ENCODE measurements at places on chromosomes 5 and 9. TPM values are rescaled to one million over a fixed set of nuclear protein-coding genes. Genes with fewer than 3 reads are reported as not detected.

LMX1B gene
- total RNA-seq: 0.85 TPM

CCDC192 gene
- 0.27 TPM for total RNA-seq

PCDHGC4 gene
- 1.8 TPM for total RNA-seq

SERF1A gene
- total RNA-seq: 17.8 TPM

IL3 gene
- total RNA-seq: not detected

KIF4B gene
- total RNA-seq: 0.03 TPM

CMBL gene
- total RNA-seq: 5.1 TPM

LECT2 gene
- total RNA-seq: not detected

CA9 gene
- 29.2 TPM for total RNA-seq

LPAR1 gene
- total RNA-seq: 1.6 TPM

ENTPD8 gene
- not detected for total RNA-seq

KIF12 gene
- total RNA-seq: 1.5 TPM

CTXN3 gene
- not detected for total RNA-seq

GLE1 gene
- 52.9 TPM for total RNA-seq

SPINK13 gene
- not detected for total RNA-seq

PCDHB14 gene
- total RNA-seq: 1.8 TPM

C9orf43 gene
- total RNA-seq: 0.45 TPM

CCIN gene
- total RNA-seq: not detected

ECPAS gene
- total RNA-seq: 158 TPM

KIF27 gene
- 3.0 TPM for total RNA-seq

TMEM8B gene
- 1.5 TPM for total RNA-seq

PTTG1 gene
- 235 TPM for total RNA-seq

CYSRT1 gene
- total RNA-seq: 0.98 TPM

OR1J4 gene
- not detected for total RNA-seq

GRM6 gene
- total RNA-seq: not detected

FST gene
- total RNA-seq: 194 TPM

SPOCK1 gene
- 84.4 TPM for total RNA-seq
